Daoy (cell line): ENCODE measurements at places on chromosomes 5 and 9. TPM values are rescaled to one million over a fixed set of nuclear protein-coding genes. Genes with fewer than 3 reads are reported as not detected.
A peak's percentile ranks its signal among the peaks of the same experiment; 100 is the strongest.

DNA sequence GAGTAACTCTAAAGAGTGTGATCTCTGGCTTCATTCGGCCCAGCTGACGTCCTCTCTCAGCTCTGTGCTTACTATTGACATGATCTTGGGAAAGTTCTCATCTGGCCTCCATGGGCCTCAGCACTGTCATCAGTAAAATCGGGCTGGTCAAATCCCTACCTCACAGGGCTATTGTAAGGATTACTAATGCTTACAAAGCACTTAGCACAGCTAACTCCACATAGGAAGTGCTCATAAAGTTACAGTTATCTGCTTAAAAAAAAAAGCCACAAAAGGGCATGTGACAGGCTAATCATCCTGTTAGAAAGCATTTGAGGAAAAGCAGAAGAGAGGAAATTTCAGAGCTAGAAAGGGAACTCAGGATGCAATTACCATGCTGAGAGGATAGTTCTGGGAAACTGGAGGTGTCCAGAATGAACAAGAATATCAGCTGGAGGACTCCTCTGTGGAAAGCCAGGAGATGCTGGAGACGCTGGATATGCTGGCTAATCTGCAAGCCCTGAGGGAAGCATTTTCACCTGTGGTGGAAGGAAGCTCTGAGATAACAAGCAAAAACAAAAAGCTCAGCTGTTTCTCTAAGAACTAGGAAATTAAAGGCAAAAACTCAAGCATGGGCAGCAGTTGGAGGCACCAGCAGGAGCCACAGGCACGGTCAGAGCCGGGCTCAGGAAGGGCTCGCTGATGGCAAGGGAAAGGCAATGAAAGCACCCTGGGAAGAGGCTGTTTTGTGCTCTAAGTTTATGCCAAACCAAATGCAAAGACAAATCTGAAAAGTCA is 4.4 kb upstream of the BHMT start:
- peak; percentile 46 for DNase-seq

DNA sequence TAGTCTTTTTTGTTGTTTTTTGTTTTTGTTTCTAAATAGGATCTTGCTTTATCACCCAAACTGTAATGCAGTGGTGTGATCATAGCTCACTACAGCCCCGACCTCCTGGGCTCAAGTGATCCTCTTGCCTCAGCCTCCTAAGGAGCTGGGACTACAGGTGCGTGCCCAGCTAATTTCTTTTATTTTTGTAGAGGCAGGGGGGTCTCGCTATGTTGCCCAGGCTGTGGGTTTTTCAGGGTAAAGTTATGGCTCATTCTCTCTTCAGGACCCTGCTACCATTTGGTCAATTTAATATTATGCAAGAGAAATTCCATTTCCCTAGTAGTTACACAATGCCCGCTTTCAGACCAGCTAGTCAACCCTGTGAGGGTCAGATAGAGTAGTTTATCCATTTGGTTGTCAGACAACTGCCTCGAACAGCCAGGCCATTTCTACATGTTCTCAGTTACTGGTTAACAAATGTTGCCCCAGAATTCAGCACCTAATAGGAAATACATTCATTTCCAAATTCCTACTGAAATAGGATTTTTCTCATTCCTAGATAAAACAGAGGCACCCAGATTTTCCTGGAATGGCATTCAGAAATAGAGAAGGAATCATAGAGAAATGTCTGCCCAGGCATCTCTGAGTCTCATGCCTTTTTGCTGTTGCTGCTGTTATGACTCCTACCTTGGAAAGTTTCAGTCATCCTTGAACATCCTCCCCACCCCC is 6.4 kb upstream of the GLIS3 start:
- no peak for DNase-seq

- no peak for DNase-seq
These were observed 63.9 kb upstream of the SPRY4 start for GRCh38 chr5:142388696-142389095.

GRCh38 chr5:1325191-1325741 is 19.6 kb downstream of the CLPTM1L start:
- no peak for DNase-seq

- DNase-seq = peak; percentile 81
These were observed 54.1 kb downstream of the FER start for GRCh38 chr5:108801776-108802175.

TRPM3 gene
- under 0.01 TPM in 1 of 2 replicates, not detected in the other for total RNA-seq

ZNF608 gene
- 19.1 and 21.7 TPM in 2 replicates for total RNA-seq
